ENCODE measurements at places on chromosomes 7 and 10. TPM values are rescaled to one million over a fixed set of nuclear protein-coding genes. Genes with fewer than 3 reads are reported as not detected.

The EPHA1 gene
- 0.71 TPM for total RNA-seq

The TBXAS1 gene
- 11.3 TPM for total RNA-seq

The ADRB1 gene
- total RNA-seq = 53.0 TPM

The CYP3A5 gene
- total RNA-seq = 0.44 TPM

The RHOBTB1 gene
- 9.5 TPM for total RNA-seq
